ENCODE measurements at places on chromosomes 3 and 15. TPM values are rescaled to one million over a fixed set of nuclear protein-coding genes. Genes with fewer than 3 reads are reported as not detected.

The LYZL4 gene
- total RNA-seq = not detected

The SH2D7 gene
- not detected for total RNA-seq

The RBP2 gene
- not detected for total RNA-seq

DNA sequence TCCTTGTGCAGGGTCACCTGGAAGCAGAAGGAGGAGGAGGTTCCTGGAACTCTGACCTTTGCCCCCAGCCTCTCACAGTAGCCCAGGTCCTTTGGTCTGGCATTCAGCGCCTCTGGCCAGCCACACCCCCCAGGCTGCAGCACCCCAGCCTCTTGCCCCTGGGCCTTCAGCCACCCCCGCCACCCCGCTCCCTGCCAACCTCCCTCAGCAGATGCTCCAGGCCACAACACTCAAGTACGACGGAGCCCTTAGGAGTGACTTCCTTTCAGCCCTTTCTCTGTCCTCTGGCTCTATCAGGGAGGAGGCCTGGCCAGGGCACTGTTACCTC is 45.2 kb downstream of the GRIP2 start:
- no peak for DNase-seq

- DNase-seq = no peak
Observed at GRCh38 chr3:121252676-121253075, 293.1 kb downstream of the POLQ start.

- no peak for DNase-seq
Observed at GRCh38 chr3:60175680-60176079, 1075.6 kb downstream of the FHIT start.

The SPTBN5 gene
- total RNA-seq = 0.63 TPM

DNA sequence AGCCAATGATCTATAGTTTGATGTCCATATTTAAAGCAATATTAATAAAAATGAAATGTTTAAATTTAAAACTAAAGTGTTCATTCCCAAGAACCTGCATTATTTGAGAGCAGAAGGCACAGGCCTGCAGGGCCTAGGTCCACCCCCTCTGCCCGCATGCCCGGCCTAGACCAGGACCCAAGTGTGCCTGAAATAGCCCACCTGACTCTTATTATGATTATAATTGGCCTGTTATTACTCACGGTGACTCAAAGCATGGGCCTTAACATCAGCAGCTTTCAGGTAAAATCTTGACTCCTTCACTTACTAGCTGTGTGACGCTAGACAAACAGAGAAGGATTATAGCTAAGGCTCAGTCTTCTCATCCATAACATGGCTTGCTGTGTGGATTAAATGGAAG is 128.8 kb downstream of the PLCL2 start:
- DNase-seq = no peak

- no peak for DNase-seq
Observed at GRCh38 chr3:40718681-40719080, 193.9 kb downstream of the ZNF621 start.

The PPP2R3A gene
- 49.5 TPM for total RNA-seq

DNA sequence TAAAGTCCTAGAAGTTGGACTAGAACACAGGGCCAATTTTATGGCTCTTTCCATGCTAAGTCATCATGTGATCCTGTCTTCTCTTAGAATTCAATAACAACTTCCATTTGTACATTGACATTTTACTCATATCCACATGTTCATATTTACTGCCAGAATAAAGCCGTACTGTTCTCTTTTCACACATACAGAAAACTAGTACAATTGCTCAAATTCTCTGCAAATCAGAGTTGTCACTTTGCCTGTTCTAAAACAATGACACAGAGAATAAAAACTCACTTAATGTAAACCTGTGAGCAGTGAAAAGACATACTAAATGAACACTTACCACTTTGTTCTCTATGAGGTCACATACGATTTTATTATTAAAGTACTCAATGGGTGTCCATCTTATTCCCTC is 3.5 kb downstream of the LDHAL6B start:
- no peak for DNase-seq

The BRK1 gene
- total RNA-seq = 58.3 TPM

The MEGF11 gene
- not detected for total RNA-seq

DNA sequence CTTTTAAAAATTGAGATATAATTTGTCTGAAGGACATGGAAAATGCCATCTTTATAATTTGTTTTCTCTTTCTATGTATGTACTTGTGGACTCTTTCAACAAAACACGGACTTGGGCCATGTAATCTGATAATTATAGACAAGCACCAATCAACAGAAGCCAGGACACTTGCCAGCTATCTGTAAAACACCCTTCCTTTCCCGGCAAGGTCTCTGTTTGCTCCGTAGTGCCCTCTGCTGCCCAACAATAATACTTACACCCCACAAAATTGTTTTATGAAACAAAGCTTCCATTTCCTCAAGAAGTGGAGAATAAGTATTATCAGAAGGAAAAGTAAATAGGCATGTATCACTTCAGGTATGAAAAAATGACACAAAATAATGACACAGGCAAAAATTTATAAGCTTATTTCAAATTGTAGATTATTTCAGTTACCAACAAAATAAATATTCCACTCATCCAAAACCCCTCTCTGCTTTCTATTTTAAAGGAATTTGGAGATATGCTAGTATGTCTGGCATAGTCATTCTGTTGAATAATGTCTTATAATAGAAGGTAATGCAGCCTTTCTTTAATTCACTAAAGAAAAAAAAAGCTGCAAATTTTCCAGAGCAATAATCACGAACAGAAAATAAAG is 32.8 kb downstream of the MYH15 start:
- no peak for DNase-seq

DNA sequence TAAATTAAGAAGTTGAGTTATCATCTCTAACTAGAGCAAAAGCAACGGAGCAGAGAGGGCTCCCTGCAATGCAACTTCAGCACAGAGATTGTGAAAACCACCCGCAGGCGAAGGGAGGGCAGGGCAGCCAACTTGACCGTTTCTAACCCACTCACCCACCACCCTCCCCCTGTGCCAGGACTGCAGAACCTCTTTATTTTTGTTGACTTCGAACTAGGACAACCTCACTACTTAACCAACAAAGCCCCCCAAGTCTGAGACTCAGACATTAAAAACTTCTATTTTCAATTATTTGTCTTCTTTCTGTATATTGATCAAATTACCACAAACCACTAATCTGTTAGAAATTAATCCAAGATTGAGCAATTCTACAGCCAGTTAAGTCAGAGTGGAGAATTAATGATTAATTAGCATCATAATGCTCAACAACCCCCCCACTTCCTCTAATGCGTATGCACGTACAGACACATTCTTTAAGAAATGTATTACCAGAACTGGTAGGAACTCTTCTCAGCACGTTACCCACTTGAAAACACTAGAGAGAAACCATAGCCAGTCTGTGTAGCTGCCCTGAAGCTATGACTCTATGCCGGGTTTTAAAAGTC is 2.0 kb downstream of the MGLL start:
- DNase-seq = no peak
